ENCODE measurements at places on chromosomes 6 and 20. TPM values are rescaled to one million over a fixed set of nuclear protein-coding genes. Genes with fewer than 3 reads are reported as not detected.

Gene CFAP206
- 2.4 TPM for total RNA-seq

Gene VIP
- total RNA-seq, result not detected

Gene SUMO4
- not detected for total RNA-seq

Gene RPS10
- 3,564 TPM for total RNA-seq

Gene DOK5
- total RNA-seq, result not detected

Gene ABHD16B
- not detected for total RNA-seq

Gene NCOA5
- total RNA-seq, result 24.0 TPM

Gene APOM
- 6.9 TPM for total RNA-seq

Gene TEAD3
- 14.9 TPM for total RNA-seq

Gene OR2B6
- total RNA-seq, result 0.27 TPM

Gene HLA-DOB
- 5.7 TPM for total RNA-seq

Gene PNPLA1
- total RNA-seq, result 0.05 TPM

Gene SLC52A3
- 0.57 TPM for total RNA-seq

Gene LGSN
- total RNA-seq, result 0.07 TPM

Gene LY6G5B
- total RNA-seq, result 1.1 TPM

Gene PRICKLE4
- total RNA-seq, result 0.30 TPM

Gene PRDM13
- not detected for total RNA-seq

Gene OOEP
- total RNA-seq, result not detected

Gene SCGN
- not detected for total RNA-seq

Gene C20orf202
- total RNA-seq, result not detected

Gene NR2E1
- 1.2 TPM for total RNA-seq

Gene NPBWR2
- not detected for total RNA-seq

Gene UBE2C
- total RNA-seq, result 435 TPM

Gene IL17F
- total RNA-seq, result not detected

Gene RIMS4
- total RNA-seq, result 0.02 TPM

Gene COX4I2
- total RNA-seq, result not detected

Gene HLA-DQA1
- total RNA-seq, result not detected

Gene SGK2
- total RNA-seq, result not detected

Gene B3GAT2
- total RNA-seq, result not detected

Gene CCN6
- total RNA-seq, result not detected

Gene ADA
- 9.6 TPM for total RNA-seq

Gene PPP1R11
- total RNA-seq, result 105 TPM

Gene SLCO4A1
- 69.5 TPM for total RNA-seq

Gene HS3ST5
- not detected for total RNA-seq

Gene DLL1
- 0.07 TPM for total RNA-seq

Gene DIDO1
- 42.6 TPM for total RNA-seq

Gene NEDD9
- 79.4 TPM for total RNA-seq

Gene HLA-DOA
- not detected for total RNA-seq

Gene CCN5
- not detected for total RNA-seq

Gene HMGN3
- 145 TPM for total RNA-seq

Gene GABRR1
- total RNA-seq, result not detected

Gene PRPH2
- not detected for total RNA-seq

Gene GMDS
- total RNA-seq, result 22.4 TPM

Gene BANF2
- total RNA-seq, result not detected

Gene FAM217A
- not detected for total RNA-seq

Gene RAET1E
- 1.5 TPM for total RNA-seq

Gene PHACTR1
- total RNA-seq, result 1.2 TPM

Gene CFB
- total RNA-seq, result 7.8 TPM

Gene HUS1B
- 0.15 TPM for total RNA-seq

Gene HLA-F
- 414 TPM for total RNA-seq

Gene TFAP2A
- 26.6 TPM for total RNA-seq

Gene APOBEC2
- total RNA-seq, result not detected

Gene TSHZ2
- total RNA-seq, result 11.9 TPM

Gene GNAS-AS1
- 1.0 TPM for total RNA-seq

Gene NMBR
- total RNA-seq, result not detected

Gene RUNX2
- total RNA-seq, result 37.2 TPM

All from M059J (cell line).